ENCODE measurements at places on chromosomes 4 and X.

DNA sequence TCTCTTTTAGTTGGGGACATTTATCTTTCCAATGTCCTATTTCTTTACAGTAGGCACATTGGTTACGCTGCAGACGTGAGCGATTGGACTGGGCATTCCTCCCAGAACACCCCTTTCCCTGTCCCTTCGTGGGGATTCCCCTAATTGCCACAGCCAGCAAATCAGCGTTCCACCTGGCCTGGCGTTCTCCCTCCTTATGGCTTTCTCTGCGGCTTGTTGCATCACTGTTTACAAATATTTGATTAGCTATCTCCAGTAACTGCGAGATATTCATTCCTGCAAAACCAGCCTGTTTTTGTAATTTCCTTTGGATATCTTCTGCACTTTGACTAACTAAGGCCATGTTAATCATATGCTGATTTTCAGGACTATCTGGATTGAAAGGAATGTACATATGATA is 202.5 kb upstream of the KLF8 start:
- no peak for DNase-seq

GRCh38 chrX:40552768-40553167 is 28.0 kb upstream of the ATP6AP2 start:
- no peak for DNase-seq

GRCh38 chr4:65868096-65868824 is 198.0 kb upstream of the EPHA5 start:
- no peak for DNase-seq

- DNase-seq, result no peak
Measured at GRCh38 chr4:185779517-185779916, 32.5 kb downstream of the SORBS2 start.

- no peak for DNase-seq
Measured at GRCh38 chr4:134632056-134632455, 430.5 kb upstream of the PABPC4L start.

DNA sequence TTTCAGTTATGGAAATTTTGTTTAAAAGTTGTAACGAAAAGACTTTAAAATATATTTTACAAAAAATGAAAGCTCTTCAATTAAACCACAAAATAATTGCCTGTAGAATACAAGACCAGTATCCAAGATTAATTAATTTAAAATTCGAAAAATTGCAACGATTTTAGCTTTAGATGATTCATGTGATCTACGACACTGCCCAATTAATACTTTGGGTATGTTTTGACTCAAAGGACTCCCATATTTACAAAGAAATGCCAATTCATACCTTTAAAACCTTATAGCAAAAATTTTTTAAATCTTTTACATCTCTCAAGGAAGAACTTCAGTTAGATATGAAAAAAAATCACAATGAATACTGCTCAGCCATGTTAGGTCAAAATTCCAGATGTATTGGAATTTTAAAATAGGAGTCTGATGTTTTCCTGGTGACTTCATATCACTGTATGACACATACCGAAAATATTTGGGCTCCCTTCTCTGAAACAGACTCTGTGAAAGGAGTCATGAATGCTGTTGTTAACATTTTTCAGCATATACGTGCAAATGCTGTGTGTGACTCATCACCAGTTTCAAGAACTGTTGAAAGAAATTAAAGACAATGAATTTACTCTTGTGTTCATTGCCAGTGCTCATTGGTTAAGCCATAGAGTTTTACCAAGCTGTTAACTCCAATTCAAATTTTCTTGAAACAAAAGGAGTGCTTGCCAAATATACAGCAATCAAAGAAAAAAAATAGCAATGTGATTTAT is 13.8 kb upstream of the SMS start:
- no peak for DNase-seq

- no peak for DNase-seq
Measured at GRCh38 chr4:76216524-76216923, 2.9 kb upstream of the SCARB2 start.

- DNase-seq, result no peak
Measured at GRCh38 chrX:19842542-19842941, 44.9 kb downstream of the SH3KBP1 start.

DNA sequence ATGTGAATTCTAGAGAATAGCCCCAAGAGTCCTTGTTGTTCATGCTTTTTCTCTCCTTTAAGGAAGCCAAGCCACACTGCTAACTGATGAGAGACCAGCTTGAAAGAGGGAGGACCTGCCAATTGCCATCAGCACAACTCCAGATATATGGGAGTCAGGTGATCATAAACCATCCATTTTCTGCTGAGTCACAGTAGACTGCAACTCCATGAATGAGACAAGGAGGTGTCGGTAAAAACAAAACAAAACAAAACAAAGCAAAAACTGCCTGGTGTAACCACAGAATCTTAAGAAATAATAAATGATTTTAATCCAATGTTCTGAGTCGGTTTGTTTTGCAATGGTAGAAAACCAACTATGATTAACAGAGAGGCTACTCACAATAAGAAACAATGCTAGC is 837.3 kb downstream of the PCDH7 start:
- no peak for DNase-seq

- no peak for DNase-seq
Measured at GRCh38 chr4:176340871-176341685, 21.3 kb downstream of the SPCS3 start.

DNA sequence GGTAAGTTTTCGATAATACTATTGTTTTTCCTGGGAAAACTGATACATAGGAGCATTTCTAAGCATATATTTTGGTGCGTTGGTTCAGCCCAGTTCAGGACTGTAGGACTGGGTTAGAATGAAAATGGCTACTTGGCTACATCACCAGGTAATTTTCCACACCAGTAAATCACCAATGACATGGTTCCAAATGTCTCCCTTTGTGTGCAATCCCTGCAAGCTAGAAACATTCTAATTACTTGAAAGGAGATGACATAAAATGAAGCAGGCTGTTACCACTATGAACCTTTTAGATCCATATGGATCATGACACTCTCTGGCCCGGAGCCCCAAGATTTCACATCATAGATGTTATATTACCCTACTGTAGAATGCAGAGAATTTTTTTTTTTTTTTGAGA is 577.4 kb upstream of the FTHL17 start:
- no peak for DNase-seq

GRCh38 chr4:172104539-172104938 is 291.3 kb downstream of the GALNTL6 start:
- no peak for DNase-seq

DNA sequence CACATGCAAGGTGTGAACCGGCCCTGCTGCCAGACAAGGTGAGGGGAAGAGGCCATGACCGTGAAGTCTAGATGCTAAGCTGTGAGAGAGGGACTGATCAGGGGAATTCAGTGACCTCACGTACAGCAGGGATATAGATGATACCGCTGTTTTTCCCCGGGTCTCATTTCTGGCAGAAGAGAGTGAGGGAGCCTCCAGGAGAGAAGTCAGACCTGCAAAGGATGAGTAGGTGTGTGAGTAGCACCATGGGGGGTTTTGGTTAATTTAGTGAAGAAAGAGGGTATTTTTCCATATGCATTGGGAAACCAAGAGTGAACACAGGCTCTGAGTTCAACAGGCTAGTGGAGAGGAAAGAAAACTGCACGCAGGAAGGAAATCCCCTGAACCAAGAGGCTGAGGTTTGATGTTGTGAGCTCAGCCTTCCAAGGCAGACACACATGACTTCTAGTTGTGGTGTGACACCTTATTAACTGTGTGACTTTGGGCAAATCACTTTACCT is 127.6 kb upstream of the GATB start:
- no peak for DNase-seq

DNA sequence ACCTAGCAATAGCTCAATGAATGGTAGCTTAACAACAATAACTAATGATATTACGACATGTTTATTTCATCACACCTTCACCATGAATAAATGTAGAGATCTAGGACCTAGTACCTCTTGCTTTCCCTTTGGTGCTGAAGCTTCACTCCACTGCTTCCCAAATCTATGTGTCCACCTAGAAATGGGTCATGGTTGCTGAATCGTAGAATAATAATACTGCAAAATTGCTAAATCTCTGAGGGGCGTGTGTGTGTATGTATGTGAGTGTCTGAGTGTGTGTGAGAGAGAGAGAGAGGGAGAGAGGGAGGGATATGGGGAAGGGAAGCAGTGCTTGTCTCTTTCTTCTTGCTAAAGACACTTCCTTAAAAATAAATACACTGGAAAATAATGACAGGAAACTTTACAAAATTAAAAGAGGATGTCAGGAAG is 109.3 kb upstream of the BMP2K start:
- no peak for DNase-seq

DNA sequence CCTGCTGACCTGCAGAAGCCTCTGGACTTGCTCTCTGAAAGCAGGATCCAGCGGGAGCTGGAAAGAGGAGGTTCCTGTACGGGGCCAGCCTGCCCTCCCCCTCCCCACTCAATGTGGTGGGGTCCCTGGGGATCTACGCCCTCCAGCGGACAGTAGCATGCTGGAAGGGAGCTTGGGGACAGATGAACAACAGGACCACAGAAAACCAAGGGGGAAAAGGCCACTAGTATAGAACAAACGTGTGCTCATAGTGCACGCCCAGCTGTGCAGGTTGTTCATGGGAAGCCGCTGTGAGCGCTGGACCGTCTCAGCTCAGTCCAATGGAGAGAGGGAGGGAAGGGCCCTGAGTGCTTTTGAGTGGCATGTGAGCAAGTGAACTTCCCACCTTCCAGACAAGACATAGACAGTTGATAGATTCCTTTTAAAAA is 15.8 kb downstream of the HMX1 start:
- no peak for DNase-seq

GRCh38 chr4:149831656-149832208 is 16.1 kb upstream of the IQCM start:
- DNase-seq, result no peak

DNA sequence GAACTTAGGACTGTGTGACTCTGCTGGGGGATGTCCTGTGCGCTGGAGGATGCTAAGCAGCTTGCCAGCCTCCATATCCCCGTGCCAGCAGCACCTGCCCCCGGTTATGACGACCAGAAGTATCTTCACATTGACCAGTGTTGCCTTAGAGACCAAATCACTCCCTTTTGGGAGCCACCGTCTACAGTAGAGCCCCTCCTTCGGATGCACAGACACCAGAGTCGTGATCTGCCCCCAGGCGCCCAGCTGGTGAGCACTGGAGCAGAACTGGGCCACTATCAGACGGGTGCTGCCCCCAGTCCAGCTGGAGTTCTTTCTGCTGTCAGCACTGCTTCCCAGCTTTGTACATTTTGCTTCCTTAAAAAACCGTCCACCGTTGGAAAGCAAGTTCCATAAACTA is 30.0 kb upstream of the TADA2B start:
- DNase-seq, result no peak

- DNase-seq, result no peak
Measured at GRCh38 chrX:139691493-139691842, 16.5 kb downstream of the MCF2 start.

DNA sequence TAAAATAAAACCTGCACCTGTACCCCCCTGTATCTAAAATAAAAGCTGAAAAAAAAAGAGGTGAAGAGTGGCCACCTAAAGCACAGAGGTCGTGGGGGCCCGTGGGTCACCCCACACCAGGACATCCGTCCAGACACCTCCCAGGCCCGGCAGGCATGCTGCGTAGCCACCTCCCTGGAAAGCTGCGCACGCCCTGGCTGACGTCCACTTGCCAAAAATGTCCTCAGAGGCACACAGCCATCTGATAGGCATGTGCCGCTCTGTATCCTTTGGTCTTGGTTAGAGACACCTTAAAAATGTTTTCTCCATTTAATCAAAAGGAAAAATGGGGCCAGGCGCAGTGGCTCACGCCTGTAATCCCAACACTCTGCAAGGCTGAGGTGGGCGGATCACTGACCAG is 17.7 kb downstream of the FAM53A start:
- no peak for DNase-seq

DNA sequence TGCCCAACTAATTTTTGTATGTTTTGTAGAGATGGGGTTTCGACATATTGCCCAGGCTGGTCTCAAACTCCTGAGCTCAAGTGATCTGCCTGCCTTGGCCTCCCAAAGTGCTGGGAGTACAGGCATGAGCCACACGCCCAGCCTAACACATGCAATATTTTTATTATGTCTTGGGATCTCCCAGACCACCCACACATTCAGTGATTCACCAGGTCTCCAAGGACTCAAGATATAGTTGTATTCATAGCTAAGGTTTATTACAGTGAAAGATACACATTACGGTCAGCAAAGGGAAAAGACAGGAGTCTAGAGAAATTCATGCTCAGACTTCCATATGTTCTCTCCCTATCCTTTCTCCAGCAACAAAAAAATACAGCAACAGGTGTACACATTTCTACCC is 25.5 kb upstream of the FAM120C start:
- DNase-seq, result no peak

DNA sequence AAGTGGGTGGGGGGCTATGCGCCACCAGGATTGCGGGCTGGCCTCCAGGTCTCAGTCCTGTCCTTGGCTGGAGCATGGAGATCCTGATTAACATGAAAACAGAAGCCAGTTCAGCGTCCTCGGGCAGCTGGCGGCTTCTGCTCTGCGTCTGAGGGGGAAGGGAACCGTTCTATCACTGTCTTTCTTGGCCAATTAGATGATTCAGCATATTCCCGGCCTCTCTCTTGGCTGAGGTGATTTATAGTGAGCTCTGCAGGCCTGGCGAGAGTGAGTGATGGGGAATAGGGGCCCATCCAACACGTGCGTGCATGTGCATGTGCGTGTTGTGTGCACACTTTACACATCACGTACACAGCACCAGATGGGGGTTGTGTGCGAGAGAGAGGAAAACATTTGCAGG is 145.8 kb upstream of the ATP6AP2 start:
- DNase-seq, result no peak

DNA sequence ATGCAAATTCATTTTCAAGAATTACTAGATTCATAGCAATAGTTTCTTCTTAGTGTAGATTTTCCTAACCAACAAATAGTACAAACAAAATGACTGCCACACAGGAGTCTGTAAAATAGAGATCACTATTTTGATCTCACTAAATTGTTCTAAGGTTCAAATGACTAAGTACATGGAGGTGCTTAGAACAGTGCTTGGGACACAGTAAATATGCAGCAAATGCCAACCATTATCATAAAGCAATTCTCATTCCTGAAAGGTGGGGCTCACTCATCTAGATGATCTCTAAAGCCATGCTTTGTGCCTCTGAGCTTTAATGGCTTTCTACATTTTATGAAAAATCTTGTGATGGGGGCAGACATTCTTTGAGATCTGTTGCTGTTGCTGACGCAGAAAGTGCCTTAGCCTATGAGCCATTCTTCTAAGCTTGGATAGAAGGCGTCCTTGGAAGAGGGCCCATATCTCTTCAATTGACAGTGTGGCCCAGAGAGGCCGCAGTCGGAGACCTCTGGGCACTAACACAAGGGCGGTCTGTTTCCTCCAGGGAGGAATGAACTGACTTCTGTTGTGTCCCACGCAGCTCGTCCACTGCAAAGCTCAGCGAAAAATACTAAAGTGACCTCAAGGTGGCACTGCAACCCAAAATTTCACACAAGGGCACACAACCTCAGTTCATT is 23.5 kb downstream of the TLR10 start:
- peak; percentile 24 for DNase-seq

- no peak for DNase-seq
Measured at GRCh38 chrX:3250966-3251365, 95.5 kb downstream of the MXRA5 start.

DNA sequence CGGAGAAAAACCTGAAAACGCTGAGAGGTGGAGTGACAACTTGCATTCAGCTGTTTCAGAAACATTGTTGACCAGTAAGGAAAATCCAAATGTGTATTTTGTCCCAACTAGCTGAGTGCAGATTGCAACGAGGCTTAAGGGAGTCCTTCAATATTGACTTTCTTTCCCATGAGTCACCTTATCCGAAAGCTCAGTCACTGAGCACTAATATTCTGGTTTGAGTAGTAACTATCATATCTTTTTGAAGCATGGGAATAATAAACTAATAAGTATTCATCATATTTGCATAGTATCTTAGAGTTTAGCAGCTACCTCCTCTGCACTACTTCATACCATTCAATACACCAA is 604.3 kb downstream of the PACRGL start:
- DNase-seq, result no peak
